ENCODE measurements at places on chromosomes 6 and 20. TPM values are rescaled to one million over a fixed set of nuclear protein-coding genes. Genes with fewer than 3 reads are reported as not detected.
A peak's percentile ranks its signal among the peaks of the same experiment; 100 is the strongest.

Gene BCAS4
- total RNA-seq: 0.24 TPM

Gene DEFB123
- not detected for total RNA-seq

DNA sequence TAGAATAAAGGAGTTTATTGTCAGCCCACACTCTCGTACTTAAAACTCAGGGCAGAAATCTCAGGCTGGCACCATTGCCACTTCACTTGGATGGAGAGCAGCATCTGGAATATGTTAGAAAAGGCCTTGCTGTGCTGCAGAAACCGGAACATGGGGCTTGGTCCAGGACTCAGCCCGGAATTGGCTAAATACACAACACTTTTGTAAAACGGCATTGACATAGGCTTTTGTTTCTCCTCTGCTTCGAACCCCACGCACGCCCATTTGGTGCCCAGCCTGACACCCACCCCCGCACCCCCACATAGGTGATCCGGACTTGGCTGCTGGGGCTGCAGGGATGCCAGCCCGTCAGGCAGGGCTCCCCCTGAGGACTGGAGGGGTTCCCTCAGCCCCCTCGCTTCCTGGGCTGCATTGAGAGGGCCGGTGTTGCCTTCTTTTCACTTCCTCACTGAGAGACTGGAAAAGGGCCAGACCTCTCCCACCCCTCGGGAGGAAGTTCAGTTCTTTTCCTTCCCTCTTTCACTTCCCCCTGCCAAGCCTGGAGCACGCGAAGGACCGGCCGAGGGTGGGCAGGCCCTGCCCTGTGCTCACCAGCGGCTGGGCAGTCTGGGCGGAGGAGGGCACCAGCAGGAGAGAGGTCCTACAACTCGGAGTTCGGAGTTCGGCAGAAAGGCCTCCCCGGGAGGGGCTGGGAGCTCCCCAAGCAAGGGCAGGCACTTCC is 17.9 kb upstream of the CST3 start:
- no peak overlapping the region for H3K27ac ChIP-seq
- H3K27me3 ChIP-seq: no peaks in the 10 kb centered on the region
- H3K36me3 ChIP-seq: no peaks in the 10 kb centered on the region
- peak overlapping the region; percentile 36 for H3K4me3 ChIP-seq
- peak; percentile 80 for DNase-seq

GRCh38 chr20:44370639-44371218 is 15.2 kb downstream of the HNF4A start:
- H3K27me3 ChIP-seq: no peaks in the 10 kb centered on the region
- H3K36me3 ChIP-seq: no peaks in the 10 kb centered on the region
- H3K27ac ChIP-seq: no peak overlapping the region
- no peak overlapping the region for H3K4me3 ChIP-seq

- H3K27ac ChIP-seq: no peak overlapping the region
- no peaks in the 10 kb centered on the region for H3K27me3 ChIP-seq
- no peak for DNase-seq
- H3K4me1 ChIP-seq: peaks cover under 1% of the 10 kb centered on the region
- H3K36me3 ChIP-seq: no peaks in the 10 kb centered on the region
- H3K4me3 ChIP-seq: no peak overlapping the region
These were observed 12.1 kb upstream of the EXOC2 start for GRCh38 chr6:705047-705446.

GRCh38 chr6:115159733-115160132 is 816.9 kb upstream of the HS3ST5 start:
- no peak for DNase-seq
- H3K4me3 ChIP-seq: no peak overlapping the region
- H3K36me3 ChIP-seq: no peaks in the 10 kb centered on the region
- no peaks in the 10 kb centered on the region for H3K4me1 ChIP-seq

- no peaks in the 10 kb centered on the region for H3K4me1 ChIP-seq
- H3K4me3 ChIP-seq: no peak overlapping the region
- no peak overlapping the region for H3K27ac ChIP-seq
- no peak for DNase-seq
- no peaks in the 10 kb centered on the region for H3K27me3 ChIP-seq
These were observed 665.5 kb downstream of the BCKDHB start for GRCh38 chr6:80771941-80772340.
